Astrocyte (in vitro differentiated cells and primary cell): ENCODE measurements at places on chromosomes 7 and 10.

DNA sequence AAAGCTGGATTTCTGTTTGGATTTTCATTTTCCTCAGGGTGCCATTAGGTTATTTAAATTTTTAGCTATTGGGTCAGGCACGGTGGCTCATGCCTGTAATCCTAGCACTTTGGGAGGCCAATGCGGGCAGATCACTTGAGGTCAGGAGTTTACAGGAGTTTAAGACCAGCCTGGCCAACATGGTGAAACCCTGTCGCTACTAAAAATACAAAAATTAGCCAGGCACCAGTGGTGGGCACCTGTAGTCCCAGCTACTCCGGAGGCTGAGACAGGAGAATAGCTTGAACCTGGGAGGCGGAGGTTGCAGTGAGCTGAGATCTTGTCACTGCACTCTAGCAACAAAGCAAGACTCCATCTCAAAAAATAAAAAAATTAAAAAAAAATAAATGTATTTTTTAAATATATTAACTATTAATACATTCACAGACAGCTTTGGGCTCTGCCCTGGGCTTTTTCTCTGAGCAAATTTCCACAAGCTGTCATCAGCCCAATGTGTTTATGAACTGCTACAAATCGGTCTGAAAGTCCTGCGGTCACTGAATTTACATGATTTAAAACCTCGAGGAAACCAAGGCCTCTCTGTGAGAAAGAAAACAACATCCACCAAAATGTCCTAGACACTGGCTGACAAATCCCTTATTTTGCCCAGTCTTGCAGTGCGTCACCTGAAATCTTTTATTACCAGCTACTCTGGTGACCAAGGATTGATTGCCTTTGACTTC is 19.2 kb upstream of the PLEKHS1 start:
- no peak for DNase-seq

GRCh38 chr10:24916365-24916764 is 36.0 kb downstream of the PRTFDC1 start:
- DNase-seq: no peak

DNA sequence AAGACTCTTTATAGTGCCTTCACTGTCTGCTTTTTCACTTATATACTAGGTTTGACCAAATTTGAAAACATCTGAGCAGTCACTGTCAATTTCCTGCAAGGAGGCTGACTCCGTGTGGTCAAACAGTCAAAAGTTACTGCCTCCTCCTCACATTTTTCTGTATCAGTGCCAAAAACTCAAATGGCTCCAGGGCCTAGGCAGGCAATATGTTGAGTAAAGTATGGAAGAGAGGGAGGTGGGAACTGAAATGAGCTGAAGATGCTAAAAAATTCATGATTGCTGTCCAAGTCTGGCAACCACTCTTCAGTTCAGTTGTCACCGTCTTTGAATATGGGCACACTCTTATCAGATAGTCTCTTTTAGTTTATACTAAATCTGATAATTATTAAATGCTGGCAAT is 551.6 kb downstream of the CCSER2 start:
- DNase-seq: no peak

DNA sequence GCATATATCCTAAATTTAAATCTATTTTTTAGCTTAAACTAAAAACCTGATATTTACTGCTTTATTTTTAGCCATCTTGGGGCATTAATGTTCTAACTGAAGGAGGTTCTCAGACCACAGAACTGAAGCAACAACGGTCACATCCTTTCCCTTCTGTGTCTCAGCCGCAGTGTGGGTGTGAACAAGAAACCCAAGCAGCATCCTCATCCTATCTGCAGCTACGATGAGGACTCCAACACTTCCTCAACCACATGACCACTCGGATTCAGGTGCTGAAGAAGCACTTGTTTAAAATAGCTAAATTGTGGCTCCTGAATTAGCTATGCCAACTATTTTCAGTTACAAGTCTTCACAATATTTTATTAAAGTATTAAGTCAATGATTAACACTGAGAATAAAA is 5.3 kb downstream of the ESYT2 start:
- no peak for DNase-seq
